Spinal cord (tissue), 10 donors: ENCODE measurements at places on chromosomes 11 and 22. TPM values are rescaled to one million over a fixed set of nuclear protein-coding genes. Genes with fewer than 3 reads are reported as not detected.

MEI1 gene
- 1.6 TPM for total RNA-seq

KCNE3 gene
- 16.1 TPM for total RNA-seq

RFPL2 gene
- total RNA-seq, result 0.33 TPM

ART1 gene
- total RNA-seq, result not detected

CHADL gene
- 38.2 TPM for total RNA-seq

FGF4 gene
- total RNA-seq, result not detected

SEZ6L gene
- total RNA-seq, result 75.2 TPM

SCGB2A2 gene
- total RNA-seq, result not detected

OR2D2 gene
- 0.22 TPM for total RNA-seq

SLC25A18 gene
- total RNA-seq, result 14.0 TPM

OR5B21 gene
- total RNA-seq, result not detected

GGT1 gene
- total RNA-seq, result 2.3 TPM

GUCY1A2 gene
- 79.5 TPM for total RNA-seq

- DNase-seq, result no peak
These were observed 30.5 kb downstream of the RRM1 start for GRCh38 chr11:4125141-4125540.

DNA sequence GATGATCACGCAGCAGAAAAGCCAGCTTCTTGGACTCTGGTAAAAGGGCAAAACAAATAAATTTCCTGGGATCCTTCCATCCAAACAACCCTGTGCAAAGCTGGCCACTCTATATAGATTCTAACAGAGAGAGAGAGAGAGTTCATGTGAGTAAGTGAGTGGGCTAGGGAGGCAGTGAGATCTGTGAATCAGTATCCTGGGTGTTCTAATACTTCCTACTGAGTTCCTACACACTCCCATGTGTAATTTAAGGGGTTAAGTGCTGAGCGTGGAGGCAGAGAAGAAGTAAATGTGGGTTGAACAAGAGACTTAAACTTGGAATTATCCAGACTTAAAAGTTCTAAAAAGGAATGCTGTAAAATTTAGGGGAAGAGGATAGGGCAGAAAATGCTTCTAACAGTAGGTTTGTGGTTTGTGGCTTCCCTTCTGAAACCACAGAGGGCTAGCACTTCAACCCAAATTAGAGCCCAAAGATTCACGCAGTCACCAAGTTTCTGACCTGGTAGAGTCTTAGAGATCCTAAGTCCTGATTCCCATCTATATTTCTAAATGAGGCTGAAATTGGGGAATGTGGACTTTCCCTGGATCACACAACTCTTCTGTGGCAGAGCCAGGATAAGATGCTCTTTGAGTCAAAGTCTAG is 413.9 kb downstream of the TENM4 start:
- no peak for DNase-seq

- DNase-seq, result no peak
These were observed 198.4 kb upstream of the NTM start for GRCh38 chr11:131172011-131172410.

GRCh38 chr11:128570632-128571031 is 16.7 kb downstream of the ETS1 start:
- DNase-seq, result no peak

DNA sequence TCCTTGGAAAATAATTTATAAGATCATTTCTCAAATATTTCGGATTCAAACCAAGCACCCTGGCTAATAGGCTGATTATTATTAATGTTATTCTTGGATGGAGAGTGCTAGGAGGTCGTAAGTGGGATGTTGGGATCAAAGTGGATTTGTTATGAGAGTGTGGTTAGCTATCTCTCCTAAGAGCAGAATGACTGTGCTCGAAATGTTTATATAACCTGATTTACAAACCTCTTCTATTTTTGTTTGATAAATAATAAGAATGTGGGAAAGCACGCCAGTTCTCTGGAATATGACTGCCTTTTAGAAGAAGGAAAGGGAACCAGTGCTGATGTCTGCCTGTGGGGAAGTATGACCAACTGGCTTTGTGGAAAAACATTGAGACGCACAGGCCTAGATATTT is 527.5 kb downstream of the NTM start:
- DNase-seq, result no peak

DNA sequence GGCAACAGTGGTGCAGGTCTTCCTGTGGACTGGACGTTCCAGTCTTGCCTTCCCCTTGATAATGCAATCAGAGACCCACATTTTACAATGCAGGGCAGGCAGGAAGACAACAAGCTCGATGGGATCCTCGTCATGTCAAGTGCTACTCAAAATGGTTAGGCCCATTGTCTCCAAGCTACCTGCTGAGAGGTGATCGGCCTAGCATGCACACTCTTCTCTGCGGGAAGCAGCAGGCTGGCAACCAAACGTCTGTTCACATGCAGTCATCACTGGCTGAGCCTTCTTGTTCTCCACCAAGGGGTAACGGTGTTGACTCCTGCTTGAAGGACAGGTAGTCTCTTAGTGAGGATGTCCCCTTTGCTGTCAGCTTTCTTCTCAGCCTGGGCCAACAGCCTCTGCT is 25.5 kb upstream of the CD82 start:
- no peak for DNase-seq

GRCh38 chr11:40921246-40921645 is 538.2 kb downstream of the LRRC4C start:
- DNase-seq, result no peak

DNA sequence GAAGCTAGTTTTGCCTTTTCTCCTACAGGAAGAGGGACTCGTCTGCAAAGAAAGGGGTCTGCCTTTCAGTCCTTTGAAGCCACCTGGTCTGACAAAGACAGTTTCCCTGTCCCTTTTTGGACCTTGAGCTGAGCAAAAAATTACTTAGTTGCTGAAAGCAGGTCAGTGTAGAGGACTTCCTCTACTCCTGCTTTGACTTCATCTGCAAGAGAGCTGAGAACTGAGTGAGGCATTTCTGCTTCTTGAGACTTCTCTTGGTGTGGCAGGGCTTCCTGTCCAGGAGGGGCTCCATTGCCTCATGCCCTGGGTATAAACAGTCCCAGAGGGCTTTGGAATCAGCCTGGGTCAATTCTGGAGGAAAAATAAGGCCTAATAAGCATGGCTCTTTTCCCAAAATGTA is 73.1 kb downstream of the ZNRF3 start:
- no peak for DNase-seq

DNA sequence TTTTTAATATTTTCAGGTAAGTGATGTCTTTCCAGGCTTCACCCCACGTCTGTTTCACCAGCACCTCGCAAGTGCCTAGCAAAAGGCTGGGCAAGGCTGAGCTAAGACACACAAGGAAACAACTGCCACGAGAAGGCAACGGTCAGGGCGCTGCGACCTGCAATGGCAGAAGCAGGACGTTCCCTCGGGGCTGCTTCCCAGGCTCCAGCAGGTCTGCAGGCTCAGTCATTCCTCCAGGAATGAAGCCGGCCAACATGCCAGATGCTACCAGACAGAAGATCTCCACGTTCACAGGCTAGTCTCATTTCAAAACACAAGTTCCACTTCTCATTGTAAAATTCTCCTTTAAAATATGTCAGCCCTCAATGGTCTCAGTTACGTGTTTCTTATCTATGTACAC is 45.5 kb downstream of the CELSR1 start:
- no peak for DNase-seq

DNA sequence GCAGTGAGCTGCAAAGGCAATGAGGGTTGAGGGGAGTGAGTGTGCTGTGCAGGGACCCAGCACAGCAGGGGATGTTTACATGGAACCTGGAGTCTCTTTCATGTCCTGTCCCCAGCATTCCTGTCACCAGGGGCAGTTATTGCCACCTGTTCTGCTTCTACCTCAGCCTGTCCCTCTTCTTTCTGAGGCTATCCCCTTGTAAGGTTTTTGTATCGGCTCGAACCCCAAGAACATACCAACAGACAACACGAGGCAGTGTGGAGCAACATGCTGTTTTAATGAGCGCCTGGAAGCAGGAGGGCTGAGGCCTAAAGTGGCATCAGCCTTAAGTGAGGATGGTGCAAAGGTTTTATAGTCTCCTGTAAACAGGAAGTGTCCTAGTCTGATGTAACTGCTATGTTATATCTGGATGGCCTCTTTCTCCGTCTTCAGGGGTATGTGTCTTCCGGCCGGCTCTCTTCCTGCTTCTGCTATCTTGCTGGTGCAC is 3.9 kb downstream of the SCGB2A2 start:
- DNase-seq, result no peak

- DNase-seq, result no peak
These were observed 82.8 kb downstream of the FLI1 start for GRCh38 chr11:128776424-128777284.

- peak; percentile 20 for DNase-seq
These were observed 38.6 kb downstream of the CEP164 start for GRCh38 chr11:117366248-117366647.

DNA sequence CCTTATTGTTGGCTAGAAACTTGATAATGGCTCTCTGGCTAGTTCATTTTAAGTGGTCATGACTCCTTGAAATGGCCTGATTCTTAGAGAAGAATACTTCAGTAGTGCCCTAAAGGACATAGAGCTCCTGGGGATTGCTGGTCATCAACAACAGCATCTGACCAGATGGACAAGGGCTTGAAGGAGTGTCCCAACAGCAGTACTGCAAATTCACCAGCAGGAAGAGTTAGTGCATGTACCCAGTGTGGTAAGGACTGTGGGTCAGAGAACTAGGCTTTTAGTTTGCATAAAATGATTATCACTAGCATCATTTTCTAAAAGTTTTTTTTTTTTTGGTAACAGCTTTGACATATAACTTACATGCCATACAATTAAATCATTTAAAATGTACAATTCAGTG is 39.5 kb upstream of the CUL5 start:
- no peak for DNase-seq

- DNase-seq, result no peak
These were observed 159.3 kb upstream of the B3GAT1 start for GRCh38 chr11:134571301-134571700.

- no peak for DNase-seq
These were observed 154.9 kb upstream of the MPPED2 start for GRCh38 chr11:30741039-30741550.

- peak; percentile 78 for DNase-seq
These were observed 79.5 kb downstream of the HORMAD2 start for GRCh38 chr22:30159561-30160353.

DNA sequence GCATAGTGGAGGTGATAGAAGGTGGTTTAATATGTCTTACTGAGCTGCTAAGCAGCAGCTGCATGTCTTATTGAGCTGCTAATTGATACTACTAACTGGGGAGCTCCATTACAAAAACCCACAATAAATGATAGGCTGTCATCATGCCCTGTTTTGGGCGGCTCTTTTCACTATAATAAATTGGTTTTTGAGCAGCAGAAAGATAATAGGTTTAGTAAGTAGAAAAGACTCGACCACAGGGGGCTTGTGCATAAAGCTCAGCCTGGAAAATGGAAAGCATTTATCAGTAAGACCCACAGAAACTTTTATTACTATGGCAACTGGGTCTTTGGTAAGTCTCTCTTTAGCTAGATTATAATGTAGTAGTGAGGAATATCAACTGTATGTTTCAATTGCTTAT is 117.6 kb downstream of the LDLRAD3 start:
- DNase-seq, result peak; percentile 85

- DNase-seq, result no peak
These were observed 173.5 kb upstream of the CTSC start for GRCh38 chr11:88511006-88511405.

DNA sequence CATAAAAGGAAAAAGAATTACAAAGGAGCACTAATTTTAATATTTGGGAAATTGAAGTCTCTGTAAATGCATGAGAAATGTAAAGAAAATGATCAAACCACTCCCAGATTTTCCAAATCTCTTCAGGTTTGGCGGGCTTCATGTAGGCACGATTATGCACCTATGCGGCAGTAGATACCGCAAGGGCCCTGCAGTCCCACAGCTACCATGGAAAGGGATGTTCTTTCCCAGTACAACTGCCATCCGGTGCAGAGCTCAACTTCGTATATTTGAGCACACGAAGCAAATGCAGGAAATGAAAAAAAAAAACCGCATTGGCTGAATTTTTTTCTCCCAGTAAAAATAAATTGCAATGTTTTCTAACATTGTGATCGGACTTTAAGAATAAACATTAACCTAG is 1.4 kb downstream of the SLC17A6 start:
- DNase-seq, result peak; percentile 69

DNA sequence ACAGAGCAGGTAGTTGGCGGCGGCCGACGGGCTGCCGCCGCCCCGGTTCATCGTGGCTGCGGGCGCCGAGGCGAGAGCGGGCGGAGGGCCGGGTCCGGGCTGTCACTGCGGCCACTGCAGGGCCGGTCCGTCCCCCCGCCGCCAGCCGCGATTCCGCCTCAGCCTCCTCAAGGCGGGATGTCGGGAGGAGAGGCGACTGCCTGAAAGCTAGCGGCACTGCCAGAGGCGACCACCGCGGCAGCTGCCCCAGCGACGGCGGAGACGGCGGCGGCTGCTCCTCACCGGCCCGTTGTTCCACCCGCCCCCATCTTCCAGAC is 234 bp downstream of the SESN3 start:
- DNase-seq, result no peak

DNA sequence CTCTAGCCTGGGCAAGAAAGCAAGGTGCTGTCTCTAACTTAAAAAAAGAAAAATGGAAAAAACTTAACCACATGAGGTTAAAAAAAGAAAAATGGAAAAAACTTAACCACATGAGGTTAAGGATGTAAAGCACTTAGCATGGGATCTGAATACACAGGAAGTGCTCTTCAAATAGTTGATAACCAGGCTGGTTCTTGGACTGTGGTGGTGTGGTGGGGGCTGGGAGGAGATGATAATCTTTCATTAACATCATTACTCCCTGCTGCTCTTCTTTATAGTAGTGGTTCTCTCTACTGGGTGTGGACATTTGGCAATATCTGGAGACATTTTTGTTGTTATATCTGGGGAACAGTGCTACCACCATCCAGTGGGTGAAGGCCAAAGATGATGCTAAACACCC is 88.4 kb downstream of the TTC17 start:
- no peak for DNase-seq

DNA sequence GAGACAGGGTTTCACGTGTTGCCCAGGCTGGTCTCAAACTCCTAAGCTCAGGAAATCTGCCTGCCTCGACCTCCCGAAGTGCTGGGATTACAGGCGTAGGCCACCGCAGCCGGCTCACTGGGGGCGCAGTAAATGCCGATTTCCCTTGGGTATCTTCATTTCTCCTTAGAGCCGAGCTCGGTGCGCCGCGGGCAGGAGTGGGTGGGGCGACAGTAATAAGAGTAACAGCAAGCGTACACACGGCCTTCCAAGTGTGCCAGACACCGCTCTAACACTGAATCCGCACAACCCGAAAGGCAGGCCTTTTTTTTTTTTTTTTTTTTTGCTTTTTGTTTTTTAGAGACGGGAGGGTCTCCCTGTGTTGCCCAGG is 500 bp upstream of the ADSL start:
- DNase-seq, result no peak
